ENCODE measurements at places on chromosomes 2 and 18.

GRCh38 chr2:41782306-41783158 lies 265.3 kb upstream of the PKDCC start:
- DNase-seq: no peak

- no peak for DNase-seq
Measured at GRCh38 chr18:62264984-62265383, 60.1 kb upstream of the TNFRSF11A start.

DNA sequence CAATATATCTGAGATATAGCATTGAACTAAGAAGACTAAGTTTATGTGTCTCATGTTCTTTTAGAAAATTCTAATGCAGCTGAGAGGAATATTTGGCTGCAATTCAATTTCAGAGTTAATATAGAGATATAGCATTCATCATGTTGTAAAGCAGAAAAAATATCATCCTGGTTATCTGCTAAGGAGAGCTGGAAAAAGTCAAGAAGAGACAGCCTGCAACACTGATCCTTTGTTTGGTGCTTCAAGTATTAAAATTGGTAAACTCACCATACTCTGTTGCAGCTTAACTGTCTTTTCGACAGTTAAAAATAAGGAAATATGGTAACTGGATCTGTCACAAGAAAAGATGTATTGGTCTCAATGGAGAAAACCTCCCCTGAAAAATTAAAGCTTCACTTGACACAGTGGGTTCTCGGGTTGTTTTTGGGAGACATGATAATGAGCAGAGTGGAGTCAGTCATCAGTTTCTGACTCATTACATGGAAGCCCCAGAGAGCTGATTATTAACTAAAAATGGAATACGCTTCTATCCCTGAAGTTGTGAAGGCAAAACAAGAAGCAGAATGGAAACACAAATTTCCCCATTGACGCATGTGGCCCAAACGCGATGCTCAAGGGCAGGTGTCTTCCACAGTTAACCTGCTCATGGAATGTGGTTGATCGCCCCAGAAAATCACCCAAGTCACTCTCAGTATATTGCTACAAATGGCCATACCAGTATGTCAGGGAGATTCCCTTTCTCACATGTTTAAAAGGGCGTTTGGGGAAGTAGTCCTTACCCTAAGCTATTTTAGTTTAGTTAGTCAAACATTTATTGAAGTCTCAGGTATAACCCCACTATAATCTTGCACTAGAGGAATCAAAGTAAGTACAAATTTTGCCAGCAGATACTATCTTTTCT lies 8.2 kb downstream of the BCL2 start:
- no peak for DNase-seq

- no peak for DNase-seq
Measured at GRCh38 chr2:9675415-9676351, 44.9 kb upstream of the YWHAQ start.

GRCh38 chr2:109380502-109381326 lies 233.1 kb downstream of the SEPTIN10 start:
- DNase-seq: no peak
